Endothelial cell of umbilical vein (primary cell): ENCODE measurements at places on chromosomes 5 and 9. TPM values are rescaled to one million over a fixed set of nuclear protein-coding genes. Genes with fewer than 3 reads are reported as not detected.

ZBED3 gene
- 11.8 and 16.0 TPM in 2 replicates for total RNA-seq

TAF1L gene
- total RNA-seq = not detected in 2 replicates

FOXD4 gene
- total RNA-seq = 0.35 and 0.42 TPM in 2 replicates

NPDC1 gene
- total RNA-seq = 157 and 181 TPM in 2 replicates

FNBP1 gene
- total RNA-seq = 36.2 and 43.9 TPM in 2 replicates

STK32A gene
- total RNA-seq = not detected in 2 replicates

PCDHB9 gene
- total RNA-seq = 0.16 and 0.20 TPM in 2 replicates

PCDHA13 gene
- not detected in 2 replicates for total RNA-seq

DNA sequence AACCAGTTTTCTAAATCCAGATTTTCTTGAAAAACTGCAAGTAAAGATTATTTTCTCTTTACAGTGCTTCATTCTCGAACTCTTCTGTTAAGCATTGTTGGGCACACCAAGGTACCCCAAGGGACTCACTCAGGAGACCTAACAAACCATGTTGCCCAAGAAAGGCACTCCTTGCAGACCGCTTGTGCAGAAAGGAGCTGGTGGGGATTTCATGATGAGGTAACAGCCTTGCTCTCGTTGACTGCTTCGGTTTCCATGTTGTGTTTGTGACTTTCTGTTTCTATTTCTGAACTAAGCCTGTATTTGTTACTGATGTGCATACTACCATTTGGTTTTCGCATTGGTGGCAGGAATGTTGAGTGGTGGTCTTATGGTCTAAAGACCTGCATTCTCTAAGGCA is 266.6 kb upstream of the DAP start:
- no peak for DNase-seq

DNA sequence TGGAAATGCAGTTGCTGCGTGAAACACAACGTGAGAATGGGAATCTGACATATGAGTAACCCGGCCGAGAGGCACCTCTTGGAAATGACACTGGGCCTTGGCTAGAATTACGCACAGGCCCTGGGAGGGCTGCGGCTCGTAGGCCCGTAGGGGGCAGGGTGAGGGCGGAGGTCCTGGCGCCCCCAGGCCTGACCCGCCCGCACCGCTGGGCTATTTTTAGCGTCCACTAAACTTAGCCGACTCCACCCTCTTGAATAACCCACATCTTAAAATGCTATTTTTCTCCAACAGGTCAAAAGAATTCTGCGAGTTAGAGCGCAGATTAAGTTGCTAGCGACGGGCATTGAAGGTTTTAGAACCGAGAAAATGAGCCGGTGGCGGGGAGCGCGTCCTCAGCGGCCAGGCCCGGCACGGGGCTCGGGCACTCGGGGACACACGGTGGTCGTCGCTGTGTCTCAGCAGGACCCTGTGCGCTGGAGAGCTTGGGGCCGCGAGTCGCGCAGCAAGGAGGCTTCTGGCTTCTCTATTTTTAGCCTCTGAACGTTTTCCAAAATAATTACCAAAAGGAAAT is 168.5 kb downstream of the AUH start:
- DNase-seq = peak; percentile 96

DNA sequence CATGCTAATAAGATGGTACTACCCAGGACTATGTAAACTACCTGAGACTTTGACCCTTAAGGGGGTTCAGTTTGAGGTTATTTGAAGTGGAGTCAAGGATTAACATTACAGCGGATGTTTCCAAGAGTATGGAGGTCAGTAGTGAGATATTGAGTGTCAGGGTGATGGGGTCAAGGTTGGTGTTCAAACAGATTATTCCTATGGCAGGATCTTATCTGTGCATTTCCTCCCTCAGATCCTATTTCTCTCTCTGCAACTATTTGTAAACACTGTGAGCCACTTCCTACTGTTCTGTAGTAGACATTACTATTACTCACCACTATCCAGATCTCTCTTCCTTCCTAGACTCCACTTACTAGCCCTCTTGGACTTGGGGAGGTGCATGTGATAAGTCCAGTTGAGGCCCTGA is 54.0 kb upstream of the STOM start:
- DNase-seq = no peak

DNA sequence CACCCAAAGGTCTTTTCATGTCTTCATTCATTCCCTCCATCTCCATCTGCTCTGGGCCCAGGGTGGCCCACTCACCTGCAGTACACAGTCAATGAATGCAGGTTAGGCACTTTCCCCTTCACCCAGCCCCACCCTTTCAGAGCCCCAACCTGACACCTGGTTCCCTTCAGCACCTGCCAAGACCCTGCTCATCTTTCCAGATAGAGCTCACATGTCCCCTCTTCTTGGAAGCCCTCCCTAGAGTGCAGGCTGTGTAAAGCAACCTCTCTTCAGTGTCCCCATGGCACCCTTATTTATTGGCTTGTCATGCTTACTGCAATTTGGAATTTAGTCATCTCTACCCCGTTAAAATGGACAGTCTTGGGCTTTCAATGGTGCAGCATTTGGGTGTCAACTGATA is 13.0 kb upstream of the CPEB4 start:
- no peak for DNase-seq

- no peak for DNase-seq
Measured at GRCh38 chr9:128409978-128410377, 10.7 kb upstream of the CERCAM start.

- DNase-seq = no peak
Measured at GRCh38 chr9:107350443-107350842, 67.4 kb downstream of the RAD23B start.

- peak; percentile 51 for DNase-seq
Measured at GRCh38 chr5:146662229-146662628, 146.2 kb upstream of the GPR151 start.

DNA sequence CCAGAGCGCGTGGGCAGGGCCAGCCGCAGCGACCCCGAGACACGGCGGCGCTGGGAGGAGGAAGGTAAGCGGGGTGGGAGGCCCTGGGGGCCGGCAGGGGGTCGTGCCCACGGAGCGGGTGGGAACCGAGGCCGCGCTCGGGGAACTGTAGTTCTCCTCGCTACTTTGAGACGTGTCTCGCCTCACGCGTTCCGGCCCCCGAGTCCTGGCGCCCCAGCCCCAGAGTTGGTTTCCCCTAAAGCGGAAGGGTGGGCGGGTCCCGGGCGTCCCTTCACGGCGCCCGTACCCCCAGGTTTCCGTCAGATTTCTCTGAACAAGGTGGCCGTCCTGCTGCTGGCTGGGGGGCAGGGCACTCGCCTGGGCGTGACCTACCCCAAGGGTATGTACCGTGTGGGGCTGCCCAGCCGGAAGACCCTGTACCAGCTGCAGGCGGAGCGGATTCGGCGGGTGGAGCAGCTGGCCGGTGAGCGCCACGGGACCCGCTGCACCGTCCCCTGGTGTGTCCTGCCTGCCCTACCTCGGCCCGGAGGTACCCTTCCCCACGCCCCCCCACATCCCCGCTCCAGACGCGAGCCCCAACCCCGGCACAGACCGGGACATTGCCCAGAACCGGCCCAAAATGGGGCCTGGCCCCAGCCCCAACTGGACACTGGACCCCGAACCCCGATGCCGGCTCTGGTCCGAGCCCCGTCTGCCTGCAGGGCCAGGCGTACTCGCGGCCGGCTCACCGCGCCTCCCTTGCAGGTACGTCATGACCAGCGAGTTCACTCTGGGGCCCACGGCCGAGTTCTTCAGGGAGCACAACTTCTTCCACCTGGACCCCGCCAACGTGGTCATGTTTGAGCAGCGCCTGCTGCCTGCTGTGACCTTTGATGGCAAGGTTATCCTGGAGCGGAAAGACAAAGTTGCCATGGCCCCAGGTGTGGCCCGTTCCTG is 709 bp downstream of the UAP1L1 start:
- peak; percentile 12 for DNase-seq

GRCh38 chr5:172597755-172598155 is 43.3 kb upstream of the NEURL1B start:
- no peak for DNase-seq

DNA sequence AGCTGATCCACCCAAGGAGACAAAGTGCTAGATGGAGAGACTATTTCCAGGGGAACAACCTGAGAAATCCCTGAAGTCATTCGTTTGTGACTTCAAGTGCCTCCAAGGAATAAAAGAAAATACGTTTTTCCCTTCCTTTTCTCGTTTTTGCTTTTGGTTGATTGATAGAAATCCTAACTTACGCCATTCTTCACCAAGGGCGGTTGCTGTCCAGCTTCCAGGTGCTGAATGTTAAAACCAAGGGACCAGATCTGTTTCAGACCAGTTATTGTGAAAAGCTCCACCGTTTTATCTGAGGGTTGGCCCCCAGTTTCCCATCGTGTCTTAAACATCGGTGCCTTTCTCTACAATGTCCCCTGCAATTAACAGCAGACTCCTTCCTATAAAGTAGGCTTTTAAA is 600.7 kb upstream of the SGCD start:
- no peak for DNase-seq

DNA sequence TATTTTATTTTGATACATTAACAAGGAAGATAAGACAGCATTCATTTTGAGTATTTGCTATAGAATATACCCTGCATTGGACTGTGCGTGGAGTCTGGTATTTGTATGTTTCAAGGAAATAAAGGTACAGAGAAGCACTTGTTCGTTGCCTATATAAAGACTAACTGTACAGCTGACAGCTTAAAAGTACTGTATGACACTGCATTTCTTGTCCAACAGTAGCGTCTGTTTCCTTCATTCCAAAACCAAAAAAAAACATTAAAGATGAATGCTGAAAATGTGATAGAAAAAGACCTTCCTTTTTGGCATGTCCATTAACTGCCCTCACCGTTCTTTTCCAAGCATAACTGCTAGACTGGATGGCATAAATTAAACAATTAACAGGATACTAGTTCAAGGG is 15.3 kb downstream of the TNFAIP8 start:
- DNase-seq = no peak

GRCh38 chr5:76695346-76695745 is 20.6 kb upstream of the F2R start:
- peak; percentile 31 for DNase-seq

GRCh38 chr5:147481874-147482705 is 27.8 kb downstream of the DPYSL3 start:
- peak; percentile 92 for DNase-seq

DNA sequence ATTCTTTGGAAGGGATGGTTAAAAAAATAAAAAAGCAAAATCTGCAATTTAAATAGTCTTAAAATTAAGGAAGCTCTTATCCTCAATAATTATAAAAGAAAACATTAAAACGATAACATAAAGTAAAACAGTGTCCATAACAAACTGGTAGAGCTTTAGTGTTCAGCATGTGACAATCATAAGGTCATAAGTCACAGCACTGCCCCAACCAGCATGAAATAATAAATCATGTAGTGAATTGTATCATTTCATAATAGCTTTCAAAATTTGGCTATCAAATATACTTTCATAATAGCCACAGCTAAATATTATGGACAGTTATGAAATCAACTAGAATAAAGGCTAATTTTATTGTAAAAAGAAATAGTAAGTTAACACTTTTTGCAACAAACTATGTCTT is 10.0 kb downstream of the NR3C1 start:
- no peak for DNase-seq

DNA sequence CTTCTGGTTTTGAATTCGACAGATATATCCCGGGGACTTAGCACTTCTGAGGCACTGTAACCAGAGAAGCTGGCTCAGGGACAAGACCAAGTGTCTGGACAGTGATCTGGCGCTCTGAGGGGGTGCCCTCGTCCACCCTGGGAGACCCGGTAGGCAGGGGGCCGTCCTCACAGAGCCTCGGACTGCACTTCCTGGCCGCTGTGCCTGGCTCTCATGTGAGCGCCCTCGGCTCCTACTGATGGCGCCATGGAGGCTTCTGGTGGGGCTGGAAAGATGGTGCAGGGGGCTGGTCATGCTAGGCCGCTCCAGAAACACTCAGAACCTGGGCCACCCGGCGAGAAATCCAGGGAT is 18.8 kb upstream of the SLC6A3 start:
- no peak for DNase-seq

DNA sequence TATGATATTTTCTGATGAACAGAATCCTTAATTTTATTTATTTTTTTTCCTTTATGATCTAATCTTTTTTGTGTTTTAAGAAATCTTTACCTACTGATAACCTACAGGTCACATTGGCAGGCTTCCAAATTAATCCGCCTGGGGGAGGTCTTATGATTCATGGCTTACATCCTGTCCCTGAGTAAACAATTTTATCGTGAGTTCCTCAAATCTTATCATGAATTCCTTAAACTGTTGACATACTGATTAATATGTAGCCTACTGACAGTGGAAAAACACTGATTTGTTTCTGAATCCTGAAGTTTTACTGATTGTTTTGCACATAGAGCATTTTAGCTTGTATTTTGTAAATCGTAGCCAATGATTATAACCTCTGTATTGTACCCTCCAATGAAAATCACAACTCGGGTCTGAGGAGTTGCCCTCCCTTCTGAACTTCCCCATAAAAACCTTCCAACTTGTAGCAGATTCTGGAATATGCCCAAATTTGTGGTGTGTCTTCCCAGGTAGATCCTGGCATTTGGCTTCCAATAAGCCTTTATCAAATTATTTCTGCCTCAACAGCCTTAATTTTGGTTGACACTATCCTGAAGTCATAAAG is 105.6 kb downstream of the VCAN start:
- peak; percentile 95 for DNase-seq

- DNase-seq = no peak
Measured at GRCh38 chr9:123339666-123340510, 16.1 kb upstream of the CRB2 start.

DNA sequence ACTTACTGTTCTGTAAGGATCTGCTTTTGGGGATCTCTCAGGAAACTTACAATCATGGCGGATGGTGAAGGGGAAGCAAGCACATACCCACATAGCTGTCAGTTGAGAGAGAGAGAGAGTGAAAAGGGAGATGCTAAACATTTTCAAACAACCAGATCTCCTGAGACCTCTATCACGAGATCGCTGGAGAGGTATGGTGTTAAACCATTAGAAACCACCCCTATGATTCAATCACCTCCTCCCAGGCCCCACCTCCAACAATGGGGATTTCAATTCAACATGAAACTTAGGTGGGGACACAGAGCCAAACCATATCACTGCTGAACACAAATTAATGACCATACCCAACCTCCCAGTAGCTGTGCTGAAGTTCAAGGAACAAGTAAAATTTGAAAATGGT is 48.2 kb upstream of the PRDM9 start:
- no peak for DNase-seq

- DNase-seq = no peak
Measured at GRCh38 chr5:176172246-176172645, 66.0 kb upstream of the SIMC1 start.

DNA sequence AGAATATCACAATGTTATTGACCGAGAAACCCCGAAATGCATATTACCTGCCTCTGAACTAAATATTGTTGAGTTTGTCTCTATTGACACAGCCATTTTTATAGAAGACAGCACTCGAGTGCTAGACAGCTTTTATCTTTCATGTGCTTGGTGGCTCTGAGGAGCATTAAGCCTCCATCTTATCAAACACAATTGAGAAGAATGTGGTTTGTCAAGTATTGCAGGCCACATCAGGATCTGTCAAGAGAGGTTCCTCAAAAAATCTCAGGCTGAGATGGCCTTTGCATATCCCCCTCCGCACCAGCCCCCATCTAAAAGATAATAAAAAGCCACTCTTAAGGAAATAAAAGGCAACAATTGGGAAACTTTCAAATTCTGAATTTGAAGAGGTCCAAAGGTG is 284.8 kb downstream of the DENND1A start:
- no peak for DNase-seq
